ENCODE measurements at places on chromosomes 6 and 20.

- no peak for DNase-seq
Measured at GRCh38 chr6:34671801-34672656, 24.5 kb downstream of the ILRUN start.

DNA sequence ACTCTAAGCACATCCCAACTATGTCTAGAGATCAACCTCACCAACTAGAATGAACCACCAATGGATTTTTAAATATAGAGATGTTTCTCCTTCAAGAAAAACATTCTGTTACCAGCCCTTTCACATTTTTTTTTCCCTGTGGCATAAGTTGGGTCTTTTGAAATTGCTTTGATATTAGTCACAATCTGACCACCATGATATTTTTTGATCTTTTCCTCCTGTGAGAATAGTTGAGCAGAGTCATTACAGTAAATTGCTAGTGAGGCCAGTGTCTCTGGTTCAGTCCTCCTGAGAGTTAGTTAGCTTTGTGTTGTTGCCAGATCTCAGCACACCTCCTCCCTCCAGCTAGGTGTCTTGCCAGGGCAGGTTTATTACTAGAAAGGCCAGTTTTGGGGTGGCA is 79.7 kb upstream of the MYLIP start:
- DNase-seq, result no peak

GRCh38 chr20:2755451-2756055 is 44.9 kb downstream of the CPXM1 start:
- DNase-seq, result no peak

DNA sequence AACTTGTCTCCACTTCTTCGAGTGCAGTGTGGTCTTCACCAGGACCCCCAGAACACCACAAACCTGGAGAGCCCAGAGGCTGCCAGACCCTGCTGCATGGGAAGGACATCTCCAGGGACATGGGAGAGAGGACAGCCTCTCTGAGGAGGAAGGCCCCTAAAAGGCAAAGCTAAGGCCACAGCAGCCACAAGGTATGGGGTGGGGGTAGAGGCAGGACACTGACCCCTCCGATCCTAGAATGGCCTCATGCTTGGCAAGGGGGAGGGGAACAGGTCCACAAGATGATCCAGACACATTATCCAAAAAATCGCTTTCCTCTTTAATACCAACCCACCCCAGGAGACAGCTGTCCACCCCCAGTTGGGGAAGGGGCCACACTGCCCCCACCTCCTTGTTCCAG is 1.9 kb downstream of the B3GALT4 start:
- no peak for DNase-seq

DNA sequence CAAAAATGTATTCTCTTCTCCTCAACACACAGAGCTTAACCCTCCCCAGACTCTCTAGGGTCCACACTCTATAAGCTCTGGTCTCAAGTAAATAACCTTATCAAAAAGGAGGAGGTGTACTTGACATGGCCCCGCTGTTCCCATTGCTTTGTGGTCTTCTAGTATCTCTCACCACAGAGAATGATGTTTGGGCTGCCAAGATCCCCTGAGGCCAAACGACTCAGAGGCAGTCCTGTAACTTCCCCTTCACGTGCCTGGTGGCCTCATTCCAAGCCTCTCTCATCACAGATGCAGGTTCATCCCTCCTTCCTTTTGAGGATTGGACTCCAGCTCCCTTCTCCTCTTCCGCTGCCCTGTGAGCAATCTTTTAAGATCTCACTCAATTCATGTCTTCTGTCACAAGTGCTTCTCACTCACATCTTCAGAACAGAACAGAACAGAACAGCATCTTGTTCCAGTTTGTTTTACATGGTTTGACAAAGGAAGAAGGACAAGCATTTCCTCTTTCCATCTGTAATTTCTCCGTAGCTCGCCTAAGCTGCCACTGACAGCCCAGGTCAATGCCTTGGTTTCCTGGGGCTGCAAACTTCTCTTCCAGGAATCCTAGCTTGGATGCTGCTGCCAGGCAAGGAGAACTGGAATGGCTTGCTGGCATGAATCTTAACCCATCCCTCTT is 541.5 kb downstream of the CD83 start:
- DNase-seq, result no peak

DNA sequence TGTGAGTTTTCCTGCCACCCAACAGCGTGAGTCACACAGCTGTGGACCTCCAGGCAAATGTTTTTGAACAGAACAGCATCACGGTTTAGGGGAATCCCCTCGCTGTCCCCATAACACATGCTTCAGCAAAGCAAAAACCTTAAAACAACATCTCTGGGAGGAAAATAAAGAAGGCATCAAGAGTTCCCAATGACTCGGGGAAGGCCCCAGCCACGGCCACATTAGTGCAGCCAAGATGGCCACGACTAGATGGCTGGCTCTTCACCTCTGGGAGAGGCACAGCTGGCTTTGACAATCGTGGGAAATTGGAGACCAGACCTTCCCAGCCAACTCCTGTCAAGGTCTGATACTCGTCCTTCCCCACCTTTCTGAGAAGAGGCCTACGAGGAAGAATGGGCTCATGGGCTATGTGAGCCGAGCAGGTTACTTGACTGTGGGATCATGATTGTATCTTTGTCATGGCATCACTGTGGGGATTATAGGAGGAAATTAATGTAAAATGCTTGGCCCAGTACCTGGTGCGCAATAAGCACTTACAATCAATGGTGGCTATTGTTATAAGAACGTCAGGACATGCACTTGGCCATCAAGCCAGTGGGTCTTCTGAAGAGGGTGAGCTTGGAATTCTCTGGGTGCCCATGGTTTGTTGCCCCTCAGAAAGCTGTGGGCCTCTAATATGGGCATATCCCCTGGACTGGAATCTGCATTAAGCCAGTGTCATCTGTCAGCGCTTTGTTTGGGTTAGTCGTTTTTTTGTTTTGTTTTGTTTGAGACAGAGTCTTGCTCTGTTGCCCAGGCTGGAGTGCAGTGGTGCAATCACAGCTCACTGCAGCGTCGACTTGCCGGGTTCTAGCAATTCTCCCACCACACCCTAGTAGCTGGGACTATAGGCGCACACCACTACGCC is 43.6 kb downstream of the FGD2 start:
- no peak for DNase-seq

DNA sequence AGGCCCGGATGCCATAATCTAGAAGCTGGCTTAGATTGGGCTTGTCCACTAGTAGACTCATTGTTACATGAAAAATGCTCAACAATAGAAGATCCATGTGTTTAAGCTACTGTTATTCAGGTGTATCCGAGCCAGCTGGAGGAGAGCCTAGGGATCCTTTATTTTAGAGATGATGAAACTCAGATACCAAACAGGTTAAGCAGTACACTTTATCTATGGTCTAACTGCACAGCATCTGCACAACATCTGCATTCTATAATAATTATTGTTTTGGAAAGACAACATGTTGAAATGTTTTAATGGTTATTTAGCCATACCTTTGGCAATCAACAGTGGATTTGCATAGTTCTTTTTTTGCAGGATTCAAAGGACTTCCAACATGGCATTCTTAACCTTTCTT is 134.1 kb downstream of the RFPL4B start:
- DNase-seq, result no peak

- no peak for DNase-seq
Measured at GRCh38 chr6:11246722-11247121, 14.3 kb upstream of the NEDD9 start.

- no peak for DNase-seq
Measured at GRCh38 chr6:136035378-136036070, 184.0 kb downstream of the PDE7B start.

DNA sequence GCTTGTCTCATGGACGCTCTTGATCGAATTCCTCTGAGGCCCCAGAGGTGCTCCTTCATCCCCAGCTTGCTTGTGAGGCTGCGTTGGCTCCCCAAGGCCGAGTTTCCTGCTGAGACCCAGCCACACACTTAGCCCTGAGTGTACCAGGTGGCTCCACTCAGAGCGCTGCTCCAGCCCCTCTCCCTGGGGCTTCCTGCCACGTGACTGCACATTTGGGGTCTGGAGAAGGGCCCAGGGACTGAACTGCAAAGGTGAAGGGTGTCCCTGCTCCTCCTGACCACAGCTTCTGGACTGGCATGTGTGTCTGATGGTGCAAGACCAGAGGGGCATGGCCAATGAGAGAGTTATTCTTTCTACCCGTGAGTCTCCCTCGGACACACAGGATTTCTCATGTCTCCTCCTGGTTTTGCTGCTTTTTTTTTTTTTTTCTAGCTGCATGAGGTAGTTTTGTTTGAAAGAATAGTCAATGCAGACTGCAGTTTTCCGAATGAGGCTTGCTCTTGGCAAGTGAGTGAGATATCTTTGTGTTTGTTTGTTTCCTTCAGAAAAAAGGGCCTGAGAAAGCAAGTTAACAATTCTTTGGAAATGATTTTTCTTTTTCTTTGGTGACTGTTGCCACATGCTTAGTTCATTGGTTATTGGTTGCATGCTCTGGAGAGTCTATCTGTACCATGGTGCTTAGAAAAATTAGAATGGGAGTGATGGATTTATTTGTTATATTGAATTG is 3.1 kb upstream of the ZNF831 start:
- DNase-seq, result no peak

DNA sequence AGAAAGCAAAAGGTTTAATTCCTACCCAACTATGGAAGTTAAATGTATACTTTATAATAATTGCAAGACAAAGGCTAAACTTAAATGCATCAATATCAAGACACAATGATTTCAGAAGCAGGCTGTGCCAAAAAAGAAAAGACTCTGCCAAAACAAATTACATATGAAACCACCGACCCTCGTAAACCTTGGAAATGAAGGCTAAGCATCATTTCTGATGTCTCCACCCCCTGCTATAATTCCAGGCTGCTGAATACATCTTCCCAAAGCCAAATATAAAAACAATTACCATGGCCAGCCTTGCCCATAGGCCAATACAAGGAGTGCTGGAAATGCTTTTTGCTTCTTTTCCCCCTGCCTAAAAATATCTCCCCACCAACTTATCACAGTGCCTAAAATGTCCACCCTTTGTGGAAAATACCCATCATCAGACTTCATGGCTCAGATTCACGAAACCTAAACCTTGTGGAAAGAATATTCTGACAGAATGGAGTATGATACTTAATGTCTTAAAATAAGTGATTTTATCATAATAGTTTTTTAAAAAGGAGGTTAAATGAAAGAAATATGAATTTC is 37.4 kb downstream of the RCAN2 start:
- DNase-seq, result no peak

DNA sequence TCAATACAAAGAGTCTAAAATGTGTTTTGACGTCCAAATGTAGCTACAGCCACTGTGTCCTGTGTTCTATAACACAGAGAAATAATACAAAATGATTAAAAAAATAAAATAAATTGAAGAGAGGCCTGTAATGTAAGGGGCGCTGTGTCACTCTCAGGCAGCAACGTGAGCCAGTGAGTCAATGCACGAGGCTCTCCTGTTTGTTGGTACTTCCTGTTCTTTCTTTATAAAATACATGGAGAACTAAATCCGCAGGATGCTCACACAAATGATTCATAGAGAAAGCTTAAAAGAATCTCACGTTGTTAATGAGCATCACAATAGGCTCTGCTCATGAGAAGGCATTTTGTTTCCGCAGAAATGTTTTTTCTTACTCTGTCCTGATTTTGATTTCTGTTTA is 635.0 kb upstream of the AGPAT4 start:
- no peak for DNase-seq

GRCh38 chr20:43140726-43141125 is 49.0 kb downstream of the PTPRT start:
- no peak for DNase-seq

DNA sequence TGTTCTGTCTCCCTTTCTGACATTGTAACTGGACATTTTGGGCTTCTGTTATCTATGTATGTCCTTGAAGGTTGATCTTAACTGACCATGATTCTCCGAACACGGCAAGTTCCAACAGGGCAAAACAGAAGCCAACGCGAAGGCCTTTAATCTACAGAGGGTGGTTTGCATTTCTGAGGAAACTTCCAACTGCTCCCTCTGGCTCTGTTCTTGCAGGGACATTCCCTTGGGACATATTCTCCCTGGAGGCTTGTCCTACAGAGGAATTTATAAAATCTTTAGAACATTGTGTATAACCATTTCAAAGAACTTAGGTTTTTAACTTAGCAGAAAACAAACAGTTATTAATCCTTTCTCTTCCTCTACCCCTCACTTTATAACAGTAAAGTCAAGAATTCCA is 189.0 kb upstream of the CDYL start:
- no peak for DNase-seq

GRCh38 chr6:24910961-24911725 is 24.6 kb downstream of the RIPOR2 start:
- DNase-seq, result no peak

DNA sequence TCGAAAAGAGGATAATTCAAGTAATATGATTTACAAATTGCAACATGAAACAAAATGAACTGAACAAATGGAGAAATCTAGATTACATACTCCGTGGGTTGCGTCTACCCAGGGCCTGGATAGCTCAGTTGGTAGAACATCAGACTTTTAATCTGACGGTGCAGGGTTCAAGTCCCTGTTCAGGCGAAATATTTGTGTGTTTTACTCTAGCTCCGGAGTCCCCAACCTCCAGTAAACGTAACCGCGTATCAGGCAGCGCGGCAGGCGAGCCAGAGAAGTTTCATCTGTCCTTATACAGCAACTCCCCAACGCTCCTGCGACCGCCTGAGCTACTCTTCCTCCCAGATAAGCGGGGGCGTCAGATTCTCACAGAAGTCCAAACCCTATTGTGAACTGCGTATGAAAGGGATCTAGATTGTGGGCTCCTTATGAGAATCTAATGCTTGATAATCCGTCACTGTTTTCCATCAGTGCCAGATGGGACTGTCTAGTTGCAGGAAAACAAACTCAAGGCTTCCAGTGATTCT is 176.1 kb downstream of the TRIM27 start:
- no peak for DNase-seq

DNA sequence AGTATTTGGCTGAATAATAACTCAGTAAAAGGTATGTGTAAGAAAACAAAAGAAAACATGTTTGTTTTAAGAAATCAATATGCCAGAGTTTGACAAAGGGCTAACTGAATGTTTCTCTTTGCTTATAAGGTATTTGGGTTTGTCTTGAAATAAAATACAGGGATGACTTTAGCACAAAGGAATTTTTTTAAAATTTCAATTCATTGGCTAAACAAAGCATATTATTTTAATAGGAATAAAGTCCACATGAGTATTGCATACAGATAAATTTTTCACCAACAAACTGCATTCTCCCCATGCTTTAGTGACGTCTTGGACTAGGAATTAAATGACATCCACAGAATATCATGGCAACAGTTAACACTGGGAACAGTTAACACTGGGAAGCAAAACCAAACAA is 480.0 kb upstream of the JAG1 start:
- no peak for DNase-seq

DNA sequence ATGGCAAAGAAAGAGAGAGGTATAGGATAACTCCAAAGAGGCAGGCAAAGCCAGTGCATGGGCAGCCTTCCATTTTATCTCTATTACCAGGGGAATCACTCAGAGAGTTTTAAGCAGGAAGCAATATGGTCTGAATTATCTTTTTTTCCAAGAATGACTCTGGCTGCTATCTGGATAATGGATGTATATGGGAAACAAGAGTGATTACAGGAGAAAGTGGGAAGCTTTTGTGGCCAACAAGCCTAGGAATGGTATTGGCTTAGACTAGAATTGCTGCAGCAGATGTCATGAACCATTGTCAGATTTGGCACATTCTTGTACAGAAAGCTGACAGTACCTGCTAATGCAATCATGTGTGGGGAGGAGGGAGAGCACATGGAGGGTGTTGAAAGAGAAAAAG is 73.0 kb upstream of the BTBD3 start:
- DNase-seq, result no peak

- no peak for DNase-seq
Measured at GRCh38 chr6:125792680-125793079, 1.9 kb downstream of the NCOA7 start.
